ENCODE measurements at places on chromosomes 7 and 10. TPM values are rescaled to one million over a fixed set of nuclear protein-coding genes. Genes with fewer than 3 reads are reported as not detected.

- no peak overlapping the region for H3K27ac ChIP-seq
- H3K4me3 ChIP-seq = no peak overlapping the region
- H3K36me3 ChIP-seq = no peaks in the 10 kb centered on the region
- peak; percentile 57 for DNase-seq
These were observed 42.3 kb downstream of the NOC3L start for GRCh38 chr10:94320285-94320914.

Gene LIPJ
- total RNA-seq = not detected

GRCh38 chr7:441684-442421, 77.8 kb downstream of the PDGFA start:
- no peak overlapping the region for H3K27ac ChIP-seq
- no peak overlapping the region for H3K4me3 ChIP-seq
- H3K4me1 ChIP-seq = no peaks in the 10 kb centered on the region

Gene GUSB
- 67.1 TPM for total RNA-seq

GRCh38 chr7:41628901-41629300, 74.0 kb downstream of the INHBA start:
- no peaks in the 10 kb centered on the region for H3K4me1 ChIP-seq
- DNase-seq = no peak
- no peaks in the 10 kb centered on the region for H3K36me3 ChIP-seq
- no peak overlapping the region for H3K4me3 ChIP-seq
- H3K27ac ChIP-seq = no peak overlapping the region

DNA sequence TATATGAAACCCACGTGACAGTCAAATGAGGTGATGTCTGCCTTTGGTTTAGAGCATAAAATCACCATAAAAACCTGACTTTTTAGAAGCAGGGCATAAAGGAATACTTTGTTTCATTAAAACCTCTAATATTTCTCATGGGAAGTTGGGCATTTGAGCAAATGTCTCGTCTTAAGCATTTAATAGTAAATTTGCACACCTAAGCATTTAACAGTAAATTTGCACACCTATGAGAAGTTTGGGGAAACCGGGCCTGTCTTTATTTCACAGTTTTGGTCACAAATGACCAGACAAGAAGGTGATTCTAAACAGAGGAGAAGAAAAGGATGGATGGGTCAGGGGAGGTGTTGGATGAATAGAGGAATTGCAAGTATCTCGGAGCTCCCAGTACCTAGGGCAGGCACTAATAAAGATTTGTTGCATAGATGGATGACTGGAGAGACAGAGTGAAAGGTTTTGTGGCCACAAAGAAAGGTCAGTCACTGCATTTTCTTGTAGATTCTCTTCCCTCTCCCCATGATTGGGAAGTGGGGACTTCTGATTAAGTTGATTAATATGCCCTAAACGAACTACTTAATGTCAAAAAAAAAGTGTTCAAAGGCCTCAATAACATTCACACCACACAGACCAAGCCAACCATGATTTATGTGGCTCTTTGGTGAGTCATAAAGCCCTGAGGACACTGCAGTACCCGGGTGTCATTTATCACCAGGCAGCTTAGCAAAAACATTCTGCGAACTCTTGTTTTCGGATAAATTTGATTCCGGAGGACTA, 158.2 kb downstream of the SPAG6 start:
- no peaks in the 10 kb centered on the region for H3K4me1 ChIP-seq
- no peak overlapping the region for H3K27ac ChIP-seq
- H3K4me3 ChIP-seq = no peak overlapping the region
- no peak for DNase-seq

DNA sequence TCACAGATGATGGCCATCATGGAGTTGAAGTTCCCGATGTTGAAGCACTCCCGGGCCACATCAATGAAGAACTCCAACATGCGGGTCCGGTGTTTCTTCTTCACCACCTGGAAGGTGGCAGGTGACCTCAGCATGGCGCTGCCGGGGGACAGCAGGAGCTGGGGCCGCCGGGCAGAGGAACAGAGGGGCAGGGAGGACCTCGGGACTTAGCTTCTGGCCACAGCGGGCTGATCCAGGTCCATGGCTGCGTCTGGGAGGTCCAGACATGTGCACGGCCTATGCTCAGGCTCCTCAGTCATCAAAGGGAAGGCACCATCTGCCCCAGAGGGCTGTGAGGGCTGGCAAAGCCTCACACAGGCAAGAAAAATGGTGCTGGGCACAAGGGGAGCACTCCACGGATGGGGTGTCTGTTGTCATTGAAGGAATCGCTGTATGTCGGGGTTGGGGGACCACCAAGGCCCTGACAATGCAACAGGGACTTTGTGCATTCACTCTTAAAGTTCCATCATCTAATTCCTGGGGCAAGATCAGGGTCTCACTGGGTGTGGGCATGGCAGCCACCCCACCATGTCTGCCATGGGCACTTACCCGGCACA, 60.9 kb downstream of the CSGALNACT2 start:
- DNase-seq = peak; percentile 17
- H3K27ac ChIP-seq = no peak overlapping the region
- no peaks in the 10 kb centered on the region for H3K36me3 ChIP-seq
- H3K27me3 ChIP-seq = no peaks in the 10 kb centered on the region
- H3K4me1 ChIP-seq = peaks cover 14% of the 10 kb centered on the region

Gene ZNF467
- total RNA-seq = 8.2 TPM

DNA sequence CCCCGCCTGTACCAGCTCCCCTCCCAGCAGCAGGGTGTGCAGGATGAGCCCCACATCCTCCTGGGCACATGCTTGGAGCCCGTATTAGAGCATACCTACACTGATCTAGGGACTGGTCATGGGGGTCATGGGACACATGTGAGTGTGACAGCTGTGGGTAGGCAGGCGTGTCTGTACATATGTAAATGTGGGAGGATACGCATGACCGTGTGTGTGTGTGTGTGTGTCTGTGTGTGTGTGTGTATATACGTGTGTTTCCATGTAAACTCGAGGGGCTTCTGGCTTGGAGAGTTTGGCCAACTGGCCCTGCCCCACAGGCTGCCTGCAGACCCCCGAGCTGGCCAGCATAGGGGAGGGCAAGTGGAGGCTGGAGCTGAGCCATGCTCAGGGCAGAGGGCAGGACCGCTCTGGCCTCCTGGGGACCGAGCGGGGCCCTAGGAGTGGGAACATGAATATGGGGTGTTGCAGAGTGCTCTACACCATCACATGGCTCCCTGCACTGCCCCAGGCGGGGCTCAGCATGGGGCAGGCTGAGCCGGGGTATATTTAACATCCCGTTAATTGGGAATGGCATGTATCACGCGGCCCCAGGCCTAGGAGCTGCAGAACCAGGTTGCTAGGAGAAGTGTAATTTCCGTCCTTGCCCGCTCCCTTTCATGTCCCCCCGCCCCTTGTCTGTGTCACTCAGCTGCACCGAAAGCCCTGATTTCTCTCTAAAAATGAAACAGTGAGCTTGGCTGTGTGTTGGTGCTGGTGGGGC, 152.7 kb upstream of the PCBD1 start:
- peak; percentile 47 for DNase-seq
- H3K27ac ChIP-seq = no peak overlapping the region
- H3K4me1 ChIP-seq = no peaks in the 10 kb centered on the region

- no peaks in the 10 kb centered on the region for H3K27me3 ChIP-seq
- no peaks in the 10 kb centered on the region for H3K4me1 ChIP-seq
These were observed 458.5 kb downstream of the KCNMA1 start for GRCh38 chr10:77179015-77179695.

DNA sequence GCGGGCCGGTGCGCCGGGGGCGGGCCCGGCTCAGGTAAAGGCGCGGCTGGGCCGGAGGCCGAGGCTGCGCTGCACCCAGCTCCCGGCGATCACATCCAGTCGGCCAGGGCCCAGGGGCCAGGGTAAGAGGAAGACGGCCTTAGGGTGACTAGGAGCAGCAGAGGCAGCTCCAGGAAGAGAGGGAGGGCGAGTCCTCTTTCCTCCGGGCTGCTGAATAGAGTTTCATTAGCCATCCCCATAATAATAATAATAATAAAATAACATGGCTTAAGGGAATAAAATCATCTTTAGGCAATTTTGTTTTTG, 44.8 kb upstream of the CDK1 start:
- peaks cover 5% of the 10 kb centered on the region for H3K27me3 ChIP-seq
- peak overlapping the region; percentile 65 for H3K4me3 ChIP-seq

DNA sequence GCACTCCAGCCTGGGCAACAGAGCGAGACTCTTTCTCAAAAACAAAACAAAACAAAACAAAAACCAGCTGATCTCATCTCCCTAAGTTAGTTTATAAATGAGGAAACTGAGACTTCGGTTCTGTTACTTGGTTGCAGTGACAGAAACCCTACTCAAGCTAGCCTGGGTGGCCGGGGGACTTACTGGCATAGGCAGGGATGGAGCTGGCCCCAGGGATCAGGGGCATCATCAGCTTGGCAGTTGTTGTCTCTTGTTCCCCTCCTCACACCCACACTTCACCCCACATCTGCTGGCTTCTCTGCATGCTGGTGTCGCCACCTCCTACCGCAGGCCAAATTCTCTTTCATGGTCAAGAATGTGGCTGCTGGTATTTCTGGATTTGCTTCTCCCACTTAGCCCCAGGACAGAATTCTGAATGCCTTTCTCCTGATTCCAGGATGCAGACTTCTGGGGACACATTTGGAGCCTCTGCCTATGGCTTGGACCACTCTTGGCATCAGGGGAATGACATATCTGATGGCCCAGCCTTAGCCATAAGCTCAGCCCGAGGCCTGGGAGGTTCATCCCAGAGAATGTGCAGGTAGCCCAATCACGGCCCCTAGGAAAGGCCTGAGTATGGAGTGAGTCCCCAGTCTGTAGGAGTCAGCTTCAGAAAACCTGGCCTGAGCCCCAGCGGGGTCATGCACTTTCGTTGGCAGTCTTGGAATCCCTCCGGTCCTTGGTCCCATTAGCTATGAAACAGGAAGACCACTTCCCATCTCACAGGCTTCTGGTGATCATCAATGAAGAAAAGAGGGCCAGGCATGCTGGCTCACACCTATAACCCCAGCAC, 41.6 kb upstream of the CTBP2 start:
- no peak overlapping the region for H3K4me3 ChIP-seq
- H3K36me3 ChIP-seq = no peaks in the 10 kb centered on the region
- H3K27ac ChIP-seq = no peak overlapping the region
- no peak for DNase-seq
- no peaks in the 10 kb centered on the region for H3K4me1 ChIP-seq

Data from upper lobe of left lung (tissue), 6 donors.